Activated CD4-positive, CD25-positive, alpha-beta regulatory T cell (primary cell): ENCODE measurements at places on chromosomes 3 and 15.

DNA sequence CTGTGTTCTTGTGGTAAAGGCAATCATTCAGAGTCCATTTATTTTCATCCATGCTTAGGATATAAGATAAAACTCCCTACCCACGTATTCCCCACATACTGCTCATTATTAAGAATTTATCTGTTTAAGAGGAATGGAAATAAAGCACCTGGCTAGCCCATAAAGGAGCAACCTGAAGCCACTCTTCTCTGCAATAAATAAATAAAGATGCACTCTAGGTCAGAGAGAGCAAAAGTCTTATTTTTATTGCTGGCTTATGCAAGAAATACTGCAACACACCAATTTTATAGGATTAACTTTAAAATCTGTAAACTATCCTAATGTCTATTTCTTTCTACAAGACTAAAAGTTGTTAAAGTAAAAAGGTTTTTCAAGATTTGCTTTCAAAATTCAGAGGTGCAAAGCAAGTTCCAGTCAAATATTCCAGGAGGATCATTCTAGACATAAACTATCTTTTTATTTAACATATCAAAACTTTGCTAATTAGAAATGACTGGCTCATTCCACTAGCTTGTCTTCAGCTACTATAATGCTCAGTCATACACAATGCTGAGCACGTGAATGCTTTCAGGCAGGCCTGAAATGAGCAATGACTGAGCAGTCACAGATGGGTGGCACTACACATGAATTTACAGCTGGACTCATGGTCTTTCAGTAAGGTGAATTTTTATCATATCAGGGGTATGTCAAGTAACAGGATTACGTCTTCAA lies 7.1 kb downstream of the TJP1 start:
- DNase-seq: no peak

GRCh38 chr15:56017511-56017910 lies 24.1 kb upstream of the NEDD4 start:
- DNase-seq: no peak

DNA sequence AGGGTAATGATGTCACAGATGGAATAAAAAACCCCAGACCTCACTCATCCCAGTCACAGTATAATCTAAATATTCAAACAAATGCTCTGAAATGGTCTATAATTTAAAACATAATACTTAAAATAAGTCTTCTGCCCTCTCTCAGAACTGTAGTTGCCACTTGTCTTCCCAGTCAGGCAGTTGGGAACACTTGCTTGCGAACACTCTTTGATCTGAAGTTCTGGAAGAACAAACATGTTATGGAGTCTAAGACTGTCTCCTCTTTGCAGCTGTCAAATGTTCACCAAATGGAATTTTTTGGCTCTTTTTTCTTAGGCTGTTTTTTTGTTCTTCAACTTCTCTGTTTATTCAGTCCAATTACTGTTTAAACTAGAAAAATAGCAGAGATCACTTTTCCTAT lies 711.1 kb upstream of the GOLIM4 start:
- DNase-seq: no peak

DNA sequence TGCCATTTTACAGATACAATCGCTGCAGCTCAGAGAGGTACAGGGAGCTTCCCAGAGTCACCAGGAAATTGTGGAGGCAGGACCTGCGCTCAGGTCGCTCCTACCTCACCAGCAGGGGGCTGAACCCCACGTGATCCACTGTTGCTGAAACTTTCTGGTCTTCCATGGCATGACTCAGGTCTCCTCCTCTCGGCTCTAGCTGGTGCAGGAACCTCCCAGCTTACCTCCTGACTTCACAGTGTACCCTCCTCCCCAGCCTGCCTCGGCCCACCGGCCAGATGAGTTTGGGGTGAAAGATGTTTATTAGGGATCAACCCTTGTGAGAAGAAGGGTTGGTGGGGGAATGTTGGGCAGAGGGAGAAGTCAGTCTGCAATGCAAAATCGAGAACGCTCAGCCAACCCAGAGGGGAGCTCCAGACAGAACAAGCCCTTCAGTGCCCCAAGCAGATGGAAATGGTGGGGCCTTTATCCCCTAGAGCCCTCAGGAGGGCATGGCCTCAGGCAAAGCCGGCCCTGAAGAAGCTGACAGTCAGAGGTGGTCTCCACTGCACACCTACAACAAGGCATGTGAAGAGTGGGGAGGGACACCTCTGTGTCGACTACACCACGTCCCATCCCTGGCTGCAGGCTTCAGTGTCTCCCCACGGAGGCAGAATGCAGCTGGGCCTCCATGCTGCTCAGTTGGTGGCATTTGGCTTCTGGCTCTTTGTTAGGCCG lies 118.6 kb upstream of the PRR20G start:
- DNase-seq: no peak

GRCh38 chr15:48992545-48992944 lies 28.8 kb upstream of the SHC4 start:
- DNase-seq: no peak

- no peak for DNase-seq
Observed at GRCh38 chr3:185082149-185082548, 70.7 kb downstream of the C3orf70 start.

- DNase-seq: no peak
Observed at GRCh38 chr15:52421029-52421428, 107.7 kb downstream of the MYO5A start.

- no peak for DNase-seq
Observed at GRCh38 chr3:61060411-61060861, 190.8 kb downstream of the FHIT start.

- no peak for DNase-seq
Observed at GRCh38 chr15:74043425-74044266, 38.7 kb downstream of the GOLGA6A start.
